ENCODE measurements at places on chromosomes 7 and 10.

DNA sequence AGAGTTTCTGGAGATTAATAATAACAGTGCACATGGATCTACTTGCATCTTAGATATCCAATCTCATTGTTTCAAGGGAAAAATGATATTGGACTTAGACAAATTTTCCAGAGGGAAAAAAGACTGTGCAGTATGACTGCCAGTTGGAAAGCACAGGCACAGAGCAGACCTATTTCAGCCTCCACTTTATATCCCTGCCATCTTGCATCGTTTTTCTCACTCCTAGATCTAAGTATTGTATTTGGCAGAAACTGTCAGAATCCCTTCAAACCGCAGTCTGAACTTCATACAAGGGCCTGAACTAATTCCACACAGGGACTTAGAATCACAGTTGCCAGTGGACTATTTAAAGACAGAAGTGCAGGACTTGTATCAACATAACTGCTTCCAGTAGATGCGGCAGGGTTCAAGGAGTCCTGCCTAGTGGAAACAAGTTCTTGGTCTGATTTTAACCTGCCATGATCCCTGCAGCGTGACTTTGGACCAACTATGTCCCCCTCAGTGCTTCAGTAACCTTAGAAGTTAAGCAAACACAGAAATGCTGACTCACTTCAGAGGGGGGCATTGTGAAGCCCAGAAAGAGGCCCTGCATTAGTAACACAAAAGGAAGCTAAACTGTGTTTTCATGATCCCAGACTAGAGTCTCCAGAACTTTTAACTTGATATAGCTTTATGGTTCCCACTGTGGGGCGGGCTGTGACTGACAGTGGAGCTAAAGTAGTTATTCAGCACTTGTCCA lies 95.7 kb upstream of the PALS2 start:
- no peak for DNase-seq

GRCh38 chr7:107048783-107049418 lies 4.4 kb downstream of the PRKAR2B start:
- no peak for DNase-seq

DNA sequence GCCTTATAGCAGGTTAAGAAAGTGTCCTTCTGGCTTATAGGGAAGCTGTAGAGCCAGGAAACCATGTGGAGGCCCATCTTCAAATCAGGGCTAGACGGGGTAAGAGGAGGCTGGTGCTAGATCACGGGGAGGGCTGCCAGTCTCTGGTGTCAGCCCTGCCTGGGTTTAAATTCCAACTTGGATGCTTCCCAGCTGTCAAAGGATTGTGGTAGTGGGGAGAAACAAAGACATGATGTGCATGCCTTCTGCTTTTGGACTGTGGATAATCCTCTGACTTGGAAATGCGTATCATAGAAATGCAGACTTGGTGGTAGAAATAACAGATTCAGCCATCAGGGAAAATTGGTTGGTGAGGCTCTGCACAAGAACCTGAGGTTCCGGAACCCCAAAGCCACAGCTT lies 325.6 kb downstream of the PHTF2 start:
- no peak for DNase-seq

GRCh38 chr10:130128062-130128781 lies 8.0 kb upstream of the GLRX3 start:
- DNase-seq, result no peak

DNA sequence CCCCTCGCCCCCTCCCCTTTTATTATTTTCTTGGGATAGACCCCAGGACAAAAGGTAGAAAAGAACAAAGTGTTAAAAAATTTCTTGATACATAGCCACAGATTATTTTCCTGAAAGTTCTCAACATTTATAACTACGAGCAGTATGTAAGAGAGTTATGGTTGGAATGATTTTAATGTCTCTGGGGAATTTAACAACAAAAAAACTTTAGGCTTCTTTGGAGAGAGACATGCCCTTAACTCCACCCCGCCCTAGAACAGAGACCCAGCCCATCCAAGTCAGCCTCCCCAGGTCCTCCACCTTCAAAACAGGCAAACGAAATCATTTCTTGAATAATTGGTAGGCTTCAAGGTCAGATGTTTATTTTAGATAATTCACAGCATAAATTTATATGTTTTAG lies 97.1 kb downstream of the TCF7L2 start:
- DNase-seq, result no peak

- no peak for DNase-seq
Observed at GRCh38 chr10:66747451-66747850, 178.4 kb upstream of the LRRTM3 start.

DNA sequence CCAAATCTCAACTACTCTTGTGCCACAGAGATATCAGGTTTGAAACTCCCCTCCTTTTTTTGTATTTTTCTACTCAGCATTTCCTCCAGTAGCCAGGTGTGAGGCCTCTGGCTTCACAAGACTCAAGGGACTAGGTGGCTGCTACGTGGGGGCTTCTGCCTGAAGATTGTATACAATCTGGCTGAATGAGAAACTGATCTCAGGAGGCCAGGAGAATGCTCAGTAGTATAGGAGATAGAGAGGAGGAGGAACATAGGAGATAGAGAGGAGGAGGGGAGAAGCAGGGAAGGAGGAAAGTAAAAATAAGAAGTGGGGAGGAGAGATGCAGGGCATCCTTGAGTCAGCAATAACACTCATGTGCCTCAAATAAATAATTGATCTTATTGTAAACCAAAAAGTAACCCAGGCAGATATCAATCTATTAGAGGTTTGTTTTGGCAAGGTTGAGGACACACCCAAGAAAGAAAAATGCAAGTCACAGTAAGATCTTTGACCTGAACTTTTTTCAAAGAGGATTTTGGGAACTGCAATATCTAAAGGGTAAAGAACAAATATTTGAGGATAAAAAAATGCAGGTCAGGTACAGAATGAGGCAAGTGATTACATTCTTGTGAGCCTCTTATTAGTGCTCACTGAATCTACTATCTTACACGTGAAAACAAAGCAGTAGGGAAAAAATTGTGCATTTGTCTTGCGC lies 36.8 kb downstream of the AKR1C8 start:
- no peak for DNase-seq

DNA sequence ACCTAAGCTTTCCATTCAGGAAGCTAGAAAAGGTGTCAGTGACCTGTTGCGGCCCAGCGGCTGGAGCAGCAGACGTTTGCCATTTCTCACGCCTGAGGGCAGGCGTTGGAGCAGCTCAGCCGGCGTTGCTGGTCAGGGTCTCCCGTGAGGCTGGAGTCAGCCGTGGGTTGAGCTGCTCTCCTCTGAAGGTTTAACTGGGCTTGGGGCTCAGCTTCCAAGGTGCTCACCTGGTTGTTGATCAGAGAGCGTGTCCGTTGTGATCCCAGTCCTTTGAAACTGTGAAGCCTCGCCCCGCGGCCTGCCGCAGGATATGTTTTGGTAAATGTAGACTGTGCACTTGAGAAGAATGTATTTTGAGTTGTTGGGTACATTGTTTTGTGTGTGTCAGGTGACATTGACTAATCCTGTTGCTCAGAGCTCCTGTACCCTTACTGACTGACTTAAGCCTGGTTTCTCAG lies 20.6 kb upstream of the PWWP2B start:
- DNase-seq, result no peak

DNA sequence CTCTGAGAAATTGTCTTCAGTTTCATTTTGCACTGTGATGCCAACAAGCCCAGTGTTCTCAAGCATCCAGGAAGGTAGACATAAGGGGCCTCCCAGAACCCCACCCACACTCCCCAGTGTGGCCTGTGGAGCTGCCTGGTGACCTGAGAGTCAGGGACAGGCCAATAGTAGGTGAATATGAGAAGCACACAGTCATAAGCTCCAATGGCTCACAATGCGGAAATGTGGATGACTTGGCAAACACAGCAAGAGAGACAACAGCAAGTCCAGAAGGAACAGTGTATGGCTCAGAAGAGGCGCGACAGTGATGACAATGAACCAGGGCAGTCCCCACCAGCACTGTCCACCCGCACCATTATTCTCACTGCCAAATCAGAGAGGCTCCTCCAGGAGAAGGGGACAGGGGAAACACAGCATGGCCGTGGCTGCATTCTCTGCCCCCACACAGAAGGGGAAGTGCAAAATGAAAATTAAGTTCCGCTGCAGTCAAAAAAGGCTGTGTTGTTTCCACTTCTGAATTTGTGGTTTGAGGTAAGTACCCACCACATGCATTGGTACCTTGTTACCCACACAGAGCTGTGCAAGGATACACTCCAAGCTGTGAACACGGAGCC lies 419.8 kb downstream of the GRID1 start:
- no peak for DNase-seq

DNA sequence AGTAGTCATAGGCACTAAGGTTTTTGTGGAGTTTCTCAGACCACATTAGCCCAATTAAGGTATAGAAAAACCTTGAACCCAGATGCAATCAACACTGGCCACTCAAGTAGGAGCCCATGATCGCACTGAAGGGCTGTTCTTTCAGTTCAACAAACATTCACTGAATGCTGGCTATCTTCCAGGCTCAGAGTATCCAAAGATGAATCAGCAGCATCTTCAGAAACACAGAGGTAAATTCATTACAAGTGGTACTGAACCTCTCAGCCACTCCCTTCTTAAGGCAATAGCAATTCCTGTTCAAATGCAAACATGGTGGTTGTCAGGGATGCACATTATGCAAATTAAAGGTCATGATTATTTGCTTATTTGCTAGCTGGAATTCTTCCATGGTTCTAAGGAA lies 17.1 kb downstream of the KCNK18 start:
- no peak for DNase-seq

GRCh38 chr7:1852517-1853430 lies 182.7 kb downstream of the ELFN1 start:
- DNase-seq, result no peak

DNA sequence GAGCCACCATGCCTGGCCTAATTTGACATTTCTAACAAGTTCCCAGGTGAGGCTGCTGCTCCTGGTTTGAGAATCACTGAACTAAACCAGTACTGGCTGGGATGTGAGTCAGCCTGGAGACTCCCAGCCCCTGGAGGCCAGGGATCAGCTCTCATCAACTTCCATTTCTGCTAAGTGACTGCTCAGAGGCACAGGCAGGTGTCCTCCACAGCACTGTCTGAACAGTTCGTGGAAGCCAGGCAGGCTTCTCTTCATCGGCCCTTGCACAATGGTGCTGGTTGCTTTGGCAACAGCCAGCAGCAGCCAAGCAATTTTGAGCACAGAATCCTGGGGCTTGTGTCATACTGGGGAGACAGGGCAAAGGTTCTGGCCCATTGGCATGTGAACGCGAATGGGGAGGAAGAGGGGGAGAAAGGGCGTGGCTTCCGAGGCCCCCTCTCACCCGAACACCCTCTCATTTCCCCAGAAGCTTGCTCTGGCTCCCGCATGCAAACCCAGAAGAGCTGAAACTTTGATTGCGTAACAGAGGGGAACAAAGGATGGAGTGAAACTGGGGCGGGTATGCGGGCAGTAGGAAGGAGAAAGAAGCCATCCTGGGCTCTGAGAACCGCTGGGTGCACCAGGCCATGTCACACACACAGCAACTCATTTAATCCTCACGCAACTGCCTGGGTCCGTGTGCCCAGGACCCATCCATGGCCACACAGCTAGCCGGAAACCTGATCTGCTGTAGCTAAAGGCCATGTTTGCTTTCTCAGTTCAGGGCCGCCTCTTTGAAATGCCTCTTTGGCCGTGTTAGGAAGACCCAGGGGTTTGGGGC lies 9.0 kb upstream of the POR start:
- no peak for DNase-seq

GRCh38 chr7:2114052-2114451 lies 118.7 kb downstream of the MAD1L1 start:
- no peak for DNase-seq

DNA sequence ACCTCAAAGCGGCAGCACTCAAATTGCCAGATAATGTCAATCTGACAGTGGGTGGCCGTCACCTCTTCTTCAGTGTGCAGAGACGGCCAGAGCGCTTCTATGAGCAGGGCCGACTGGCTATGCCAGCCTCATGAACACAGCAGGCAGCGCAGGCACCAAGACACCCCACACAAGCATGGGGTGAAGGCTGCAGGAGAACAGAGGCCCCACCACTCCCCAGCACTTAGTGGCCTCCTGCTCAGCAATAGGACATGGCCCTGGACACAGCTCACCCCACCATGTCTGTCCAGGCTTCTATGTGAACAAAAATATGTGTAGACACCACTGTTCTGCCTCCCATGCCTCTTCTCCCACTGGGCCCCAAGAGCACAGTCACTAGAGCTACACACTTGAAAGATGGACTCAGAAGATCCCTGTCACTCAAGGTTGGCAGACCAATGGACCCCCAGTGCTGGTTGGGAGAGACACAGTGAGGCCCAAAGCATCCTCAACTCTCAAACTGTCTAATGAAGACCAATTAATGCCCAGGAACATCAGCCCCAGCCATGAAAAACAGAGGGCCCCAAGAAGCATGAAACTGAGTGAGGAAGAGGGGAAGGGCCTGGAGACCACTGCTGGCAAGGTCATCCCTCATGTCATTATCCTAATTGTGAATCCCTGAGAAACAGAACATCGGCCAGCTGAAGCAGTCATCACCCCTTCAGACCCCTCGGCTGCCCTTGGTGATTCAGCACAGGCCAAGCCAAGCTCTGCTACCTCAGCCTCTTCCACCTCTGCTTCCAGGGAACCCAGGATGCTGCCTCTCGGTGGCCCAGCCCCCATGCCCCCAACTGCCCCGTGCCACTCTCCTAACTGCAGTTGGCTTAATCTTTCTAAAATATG lies 77.7 kb downstream of the GRID1 start:
- DNase-seq, result no peak

GRCh38 chr7:20647908-20648776 lies 32.7 kb downstream of the ABCB5 start:
- no peak for DNase-seq

- no peak for DNase-seq
Observed at GRCh38 chr7:25803117-25803887, 348.7 kb upstream of the NFE2L3 start.

- no peak for DNase-seq
Observed at GRCh38 chr7:71488308-71488707, 356.4 kb downstream of the GALNT17 start.

Measured in CD4-positive, alpha-beta T cell treated with Interleukin-17A for 4 hours (primary cell).